ENCODE measurements at places on chromosomes 13 and 19. TPM values are rescaled to one million over a fixed set of nuclear protein-coding genes. Genes with fewer than 3 reads are reported as not detected.

GRCh38 chr13:88248393-88248792, 577.2 kb downstream of the SLITRK5 start:
- no peak for DNase-seq

- peak; percentile 77 for DNase-seq
Measured at GRCh38 chr19:45681391-45682015, 10.2 kb downstream of the SNRPD2 start.

DNA sequence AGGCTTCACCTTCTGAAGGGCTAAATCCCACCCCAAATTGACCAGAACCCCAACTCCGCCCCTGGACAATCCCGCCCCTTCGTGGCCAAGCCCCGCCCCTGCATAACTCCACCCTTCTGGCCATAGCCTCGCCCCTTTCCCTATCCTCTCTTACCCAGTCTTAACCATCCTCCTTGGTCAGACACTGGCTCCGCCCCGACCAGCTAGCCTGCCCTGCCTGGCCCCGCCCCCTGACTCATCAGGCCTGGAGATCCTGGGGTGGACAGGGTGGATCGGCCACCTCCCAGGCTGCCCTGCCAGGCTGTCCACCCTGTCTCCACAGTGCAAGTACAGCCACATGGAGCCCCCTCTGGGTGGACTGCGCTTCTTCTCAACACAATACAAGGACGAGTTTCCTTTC, 8.0 kb upstream of the ZNF358 start:
- DNase-seq: no peak

- DNase-seq: no peak
Measured at GRCh38 chr19:16394681-16395375, 70.2 kb downstream of the KLF2 start.

Gene LYPD3
- polyA plus RNA-seq: 4.1 TPM

Data from renal pelvis (tissue), 12 donors.